Right cardiac atrium (tissue), 5 donors: ENCODE measurements at places on chromosomes 6 and 20. TPM values are rescaled to one million over a fixed set of nuclear protein-coding genes. Genes with fewer than 3 reads are reported as not detected.

Gene SLC24A3
- polyA plus RNA-seq, result 0.66 TPM

Gene DLL1
- 25.8 TPM for polyA plus RNA-seq

Gene KHDC1L
- not detected for polyA plus RNA-seq

Gene SLC25A27
- polyA plus RNA-seq, result 17.0 TPM

Gene ZSCAN23
- 0.48 TPM for polyA plus RNA-seq

Gene NKX2-2
- not detected for polyA plus RNA-seq

Gene MPIG6B
- 0.20 TPM for polyA plus RNA-seq

Gene RRAGD
- 57.2 TPM for polyA plus RNA-seq

Gene BNIP5
- polyA plus RNA-seq, result 0.02 TPM

Gene SLC22A23
- polyA plus RNA-seq, result 2.3 TPM

Gene SLC29A1
- polyA plus RNA-seq, result 63.2 TPM

Gene AIF1
- polyA plus RNA-seq, result 14.7 TPM

Gene DNAJC5
- polyA plus RNA-seq, result 32.2 TPM

Gene RBL1
- 1.3 TPM for polyA plus RNA-seq

Gene TFAP2A
- polyA plus RNA-seq, result 0.57 TPM

Gene HSF2
- polyA plus RNA-seq, result 37.3 TPM

Gene ESR1
- polyA plus RNA-seq, result 0.70 TPM

Gene SRMS
- polyA plus RNA-seq, result not detected

Gene MOCS3
- 1.7 TPM for polyA plus RNA-seq

Gene CGA
- 0.41 TPM for polyA plus RNA-seq

Gene BEND3
- 0.36 TPM for polyA plus RNA-seq

Gene KCNQ2
- under 0.01 TPM for polyA plus RNA-seq

Gene SHLD1
- 13.7 TPM for polyA plus RNA-seq
